ENCODE measurements at places on chromosomes 5 and 9.
A peak's percentile ranks its signal among the peaks of the same experiment; 100 is the strongest.

- peak; percentile 2 for DNase-seq
These were observed 43.1 kb upstream of the TTC39B start for GRCh38 chr9:15349892-15350761.

DNA sequence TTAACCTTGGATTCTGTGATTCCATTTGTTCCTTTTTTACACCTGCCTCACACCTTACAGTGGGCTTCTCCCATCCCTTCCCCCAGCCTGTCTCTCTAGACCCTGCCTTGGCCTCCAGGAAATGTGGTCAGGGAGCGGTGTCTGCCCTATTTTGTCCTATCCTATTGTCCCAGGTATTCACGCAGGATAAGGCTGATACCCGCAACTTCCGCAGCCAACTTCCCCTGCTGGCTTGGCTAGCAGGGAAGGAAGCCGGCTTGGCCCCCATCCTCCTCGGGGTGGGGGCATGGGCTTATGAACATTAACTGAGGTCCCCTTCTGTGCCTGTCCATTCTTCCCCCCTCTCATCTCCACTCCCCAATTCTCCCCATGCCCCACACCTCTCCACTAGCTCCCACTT is 3.5 kb downstream of the CSF1R start:
- DNase-seq, result no peak

GRCh38 chr5:97544240-97544639 is 361.2 kb upstream of the RIOK2 start:
- no peak for DNase-seq

DNA sequence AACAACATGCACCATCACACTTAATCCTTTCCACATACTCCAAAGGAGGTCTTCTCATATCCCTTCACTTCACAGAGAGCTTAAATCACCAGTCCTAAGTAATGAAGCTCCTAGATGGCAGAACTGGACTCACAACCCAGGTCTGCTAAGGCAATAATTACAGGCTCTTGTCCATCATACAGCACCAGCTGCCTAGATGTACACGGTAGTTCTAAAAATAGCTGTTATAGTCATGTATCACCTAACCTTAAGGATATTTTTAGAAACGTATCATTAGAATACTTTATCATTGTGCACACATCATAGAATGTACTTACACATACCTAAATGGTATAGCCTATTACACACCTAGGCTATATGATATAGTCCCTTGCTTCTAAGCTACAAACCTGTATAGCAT is 644.6 kb upstream of the RGMB start:
- DNase-seq, result no peak

GRCh38 chr5:169050146-169050571 is 250.8 kb downstream of the SLIT3 start:
- peak; percentile 4 for DNase-seq

DNA sequence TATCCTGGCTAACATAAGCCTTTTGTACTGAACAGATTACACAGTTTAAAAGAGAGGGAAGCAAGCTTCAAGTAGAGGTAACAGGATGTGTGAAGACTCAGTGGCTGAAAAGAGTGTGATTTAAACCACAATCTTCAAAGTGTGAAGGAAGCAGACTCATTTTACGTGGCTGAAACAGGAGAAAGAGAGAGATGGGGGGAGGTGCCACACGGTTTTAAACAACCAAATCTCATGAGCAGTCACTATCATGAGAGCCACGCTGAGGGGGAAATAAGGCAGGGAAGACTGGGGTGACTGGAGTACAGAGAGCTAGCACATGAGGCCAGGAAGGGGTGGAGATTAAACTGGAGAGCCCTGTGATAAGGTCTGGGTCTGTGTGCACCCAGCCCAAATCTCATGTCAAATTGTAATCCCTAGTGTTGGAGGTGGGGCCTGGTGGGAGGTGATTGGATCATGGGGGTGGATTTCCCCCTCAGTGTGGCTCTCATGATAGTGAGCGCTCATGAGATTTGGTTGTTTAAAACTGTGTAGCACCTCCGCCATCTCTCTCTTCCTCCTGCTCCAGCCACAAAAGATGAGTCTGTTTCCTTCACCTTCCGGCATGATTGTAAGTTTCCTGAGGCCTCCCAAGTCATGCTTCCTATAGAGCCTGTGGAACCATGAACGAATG is 318.6 kb upstream of the CD180 start:
- no peak for DNase-seq

DNA sequence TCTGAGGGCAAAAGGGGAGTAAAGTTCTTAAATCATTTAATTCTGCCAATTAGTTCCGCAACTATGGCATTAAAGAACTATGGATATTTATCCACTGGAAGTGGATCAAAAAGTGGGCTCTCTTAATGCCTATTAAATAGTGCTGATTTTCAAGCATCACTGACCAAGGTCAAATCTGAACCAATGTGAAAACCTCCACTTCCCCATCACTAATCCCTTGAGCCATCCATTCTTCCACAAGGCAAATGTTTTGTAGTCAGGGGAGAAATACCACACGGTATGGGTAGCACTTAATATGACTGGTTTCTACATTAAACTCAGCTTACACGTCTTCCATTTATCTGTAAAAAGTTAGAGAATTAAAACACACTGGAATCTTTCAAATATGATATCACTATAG is 57.6 kb downstream of the MLLT3 start:
- no peak for DNase-seq

DNA sequence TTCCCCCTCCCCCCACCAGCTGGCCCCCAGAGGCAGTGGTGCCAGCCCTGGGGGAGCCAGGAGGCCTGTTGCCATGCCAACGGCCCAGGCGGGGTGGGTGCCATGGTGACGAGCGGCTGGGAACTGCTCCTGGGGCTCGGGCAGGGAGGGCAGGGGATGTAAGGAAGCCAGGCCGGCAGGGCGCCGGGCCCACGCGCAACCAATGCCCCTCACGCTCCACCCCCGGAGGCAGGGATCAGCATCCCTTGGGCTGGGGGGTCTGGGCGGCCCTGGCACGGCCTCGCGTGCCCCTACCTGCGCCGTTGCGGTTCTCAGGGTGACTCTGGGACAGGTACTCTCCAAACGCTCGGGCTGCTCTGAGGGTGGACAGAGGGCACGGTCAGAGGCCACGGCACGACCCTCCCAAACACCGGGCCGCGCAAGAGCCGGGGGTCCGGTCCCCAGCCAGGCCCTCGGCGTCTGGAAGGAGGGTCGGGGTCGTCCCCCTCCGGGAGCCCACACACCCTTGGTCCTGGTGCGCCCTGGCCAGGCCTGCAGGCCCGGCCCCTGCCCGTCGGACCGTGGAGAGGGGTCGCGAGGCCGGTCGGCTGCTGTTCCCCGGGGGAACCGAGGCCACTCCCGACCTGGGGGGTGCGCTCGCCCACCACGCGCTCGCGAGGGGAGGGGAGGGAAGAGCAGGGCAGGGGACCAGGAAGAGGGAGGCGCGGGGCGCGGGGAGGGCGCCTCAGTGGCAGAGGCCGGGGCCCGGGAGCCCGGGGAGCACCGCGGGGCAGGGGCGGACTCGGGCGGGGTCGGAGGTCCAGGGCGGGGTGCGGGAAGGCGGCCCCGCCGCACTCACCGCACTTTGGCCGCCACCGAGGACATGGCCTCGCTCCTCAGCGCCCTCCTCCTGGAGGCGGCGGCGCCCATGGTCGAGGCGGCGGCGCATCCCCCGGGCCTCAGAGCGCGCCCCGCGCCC is 661 bp downstream of the NSMF start:
- DNase-seq, result peak; percentile 40

DNA sequence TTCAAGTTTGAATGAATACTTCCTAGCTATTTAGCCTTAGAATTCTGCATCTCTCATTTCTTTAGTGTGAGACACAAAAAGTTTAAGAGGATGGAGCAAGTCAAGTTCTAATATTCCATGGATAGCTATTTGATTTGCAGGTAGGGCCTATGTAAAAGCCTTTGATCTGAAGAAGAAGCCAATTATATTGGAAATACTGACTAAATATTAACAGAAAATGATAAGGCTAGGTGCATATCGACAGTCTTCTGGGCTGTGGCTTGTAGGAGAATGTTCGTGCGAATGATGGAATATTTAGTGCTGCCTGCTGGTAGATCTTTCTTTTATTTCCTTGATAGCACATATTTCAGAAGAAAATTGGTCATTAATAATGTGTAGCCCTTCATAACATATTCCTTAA is at the start of gene LECT2:
Gene LECT2 (minus strand): TSS at position 85 of the 400 bp plus-strand sequence. CDS start 150 bp downstream, outside the sequence.
- no peak for DNase-seq

DNA sequence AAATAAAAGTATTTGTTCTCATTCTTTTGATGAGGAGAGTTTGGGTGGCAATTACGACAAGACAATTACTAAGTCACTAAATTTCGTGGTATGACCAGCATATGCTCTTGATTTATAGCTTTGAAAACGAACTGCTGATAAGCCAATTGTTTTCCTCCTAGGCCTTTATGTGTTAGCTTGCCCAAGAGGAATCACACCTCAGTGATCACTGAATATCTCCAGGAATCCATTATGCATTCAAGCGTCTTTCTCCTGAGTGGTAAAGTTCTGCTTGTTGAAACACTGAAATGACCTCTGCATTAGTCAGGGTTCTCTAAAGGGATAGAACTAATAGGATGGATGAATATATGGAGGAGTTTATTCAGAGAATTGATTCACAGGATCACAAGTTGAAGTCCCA is 677.7 kb upstream of the MEF2C start:
- DNase-seq, result peak; percentile 71

DNA sequence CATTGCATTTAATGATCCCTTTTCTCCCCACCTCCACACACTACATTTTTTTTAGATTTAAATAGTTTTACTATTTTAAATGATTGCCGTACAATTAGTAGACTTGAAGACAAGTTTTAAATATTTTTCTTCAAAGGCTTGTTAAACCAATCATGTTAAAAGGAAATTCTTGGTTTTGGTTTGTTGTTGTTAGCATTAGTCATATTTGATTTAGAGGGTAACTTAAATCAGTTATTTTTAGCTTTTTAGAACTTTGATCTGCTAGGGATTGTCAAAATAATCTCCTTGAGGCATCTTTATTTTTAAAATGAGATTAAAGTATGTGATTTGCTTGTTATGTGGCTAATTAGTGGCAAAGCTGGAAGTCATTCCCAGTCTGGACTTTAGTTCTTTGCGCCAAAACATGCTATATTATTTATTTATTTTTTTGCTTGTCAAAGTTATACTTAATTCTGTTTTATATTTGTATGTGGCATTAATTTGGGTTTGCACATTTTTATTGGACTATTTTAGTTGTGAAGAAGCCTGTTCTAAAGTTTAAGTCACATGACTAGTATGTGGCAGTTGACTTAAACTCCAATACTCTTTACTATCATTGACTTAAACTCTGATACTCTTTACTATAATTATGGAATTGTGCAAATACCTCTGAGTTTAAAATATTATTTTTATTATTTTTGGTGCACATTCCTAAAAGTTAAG is 14.7 kb downstream of the ITGA1 start:
- DNase-seq, result no peak

DNA sequence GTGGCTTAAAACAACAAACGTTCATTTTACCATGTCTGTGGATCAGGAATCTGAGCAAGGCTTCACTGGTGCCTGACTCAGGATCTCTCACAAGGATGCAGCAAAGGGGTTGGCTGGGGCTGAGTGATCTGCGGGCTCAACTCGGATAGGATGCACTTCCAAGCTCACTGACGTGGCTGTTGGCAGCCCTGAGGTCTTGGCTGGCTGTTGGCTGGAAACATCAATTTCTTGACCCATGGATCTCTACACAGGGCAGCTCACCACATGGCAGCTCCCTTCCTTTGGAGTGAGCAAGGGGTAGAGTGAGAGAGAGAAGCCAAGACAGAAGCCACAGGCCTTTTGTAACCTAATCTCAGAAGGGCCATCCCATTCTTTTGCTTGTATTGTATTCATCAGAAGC is 202.1 kb downstream of the NXNL2 start:
- peak; percentile 36 for DNase-seq

DNA sequence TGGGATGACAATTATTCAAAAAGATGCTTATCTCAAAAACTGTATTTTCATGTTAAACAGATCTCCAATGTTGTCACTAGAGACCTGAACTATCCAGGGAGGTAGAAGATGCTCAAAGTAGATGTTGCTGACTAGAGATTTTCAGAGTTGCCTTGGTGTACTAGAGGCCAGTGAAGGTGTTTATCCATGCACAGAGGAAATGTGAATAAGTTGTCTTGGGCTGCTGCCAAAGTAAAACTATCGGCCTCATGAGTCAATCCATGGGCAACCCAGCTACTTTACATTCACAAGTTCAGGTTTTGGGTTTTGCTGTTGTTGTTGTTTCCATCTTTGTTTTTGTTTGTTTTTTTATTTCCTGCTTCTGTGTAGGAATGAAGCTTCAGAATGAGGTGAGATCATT is 141.1 kb upstream of the RANBP3L start:
- DNase-seq, result peak; percentile 61

- DNase-seq, result no peak
These were observed 31.7 kb downstream of the GSN start for GRCh38 chr9:121299467-121300282.

DNA sequence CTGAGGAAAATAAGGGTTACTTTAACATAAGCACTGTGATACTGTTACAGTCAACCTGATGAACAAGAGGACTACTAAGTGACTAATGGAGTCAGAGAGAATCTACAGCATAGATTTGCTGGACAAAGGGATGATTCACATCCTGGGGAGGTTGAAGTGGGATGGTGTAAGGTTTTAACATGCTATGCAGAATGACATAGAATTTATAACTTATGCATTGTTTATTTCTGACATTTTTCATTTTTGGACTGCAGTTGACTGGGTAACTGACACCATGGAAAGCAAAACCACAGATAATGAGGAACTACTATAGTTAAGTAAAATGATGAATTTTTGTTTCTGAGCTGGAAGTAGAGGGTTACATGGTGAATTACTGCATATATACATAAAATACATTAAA is 389.2 kb downstream of the MAT2B start:
- peak; percentile 66 for DNase-seq

GRCh38 chr9:112403614-112404201 is 23.8 kb downstream of the HSDL2 start:
- no peak for DNase-seq

- DNase-seq, result no peak
These were observed 102.2 kb upstream of the ITGA1 start for GRCh38 chr5:52685566-52685965.

GRCh38 chr5:105688227-105688792 is 1982.4 kb downstream of the EFNA5 start:
- no peak for DNase-seq

DNA sequence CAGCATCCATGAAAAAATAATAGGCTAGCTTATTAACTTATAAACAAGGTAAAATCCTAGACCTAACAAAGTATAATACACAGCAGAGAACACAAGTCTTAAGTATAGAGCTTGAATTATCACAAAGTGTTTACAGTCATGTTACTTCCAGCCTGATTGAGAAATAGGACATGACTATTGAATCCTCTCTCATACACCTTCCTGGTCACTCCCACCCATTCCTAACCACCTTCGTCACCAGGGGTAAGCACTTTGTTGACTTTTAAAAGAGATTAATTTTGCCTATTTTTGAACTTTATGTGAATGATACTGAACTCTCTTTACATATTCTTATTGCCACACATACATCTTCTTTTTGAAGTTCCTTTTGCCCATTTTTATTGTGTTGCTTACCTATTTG is 325.8 kb downstream of the PJA2 start:
- DNase-seq, result no peak

- DNase-seq, result no peak
These were observed 64.5 kb upstream of the PIP5K1B start for GRCh38 chr9:68640421-68641089.

Measured in astrocyte of the spinal cord (primary cell).